Stimulated activated CD8-positive, alpha-beta memory T cell treated with anti-CD3 and anti-CD28 coated beads, Interleukin-2, amount 100 ng/mL, for 1 hour (primary cell): ENCODE measurements at places on chromosomes 6 and 20.

DNA sequence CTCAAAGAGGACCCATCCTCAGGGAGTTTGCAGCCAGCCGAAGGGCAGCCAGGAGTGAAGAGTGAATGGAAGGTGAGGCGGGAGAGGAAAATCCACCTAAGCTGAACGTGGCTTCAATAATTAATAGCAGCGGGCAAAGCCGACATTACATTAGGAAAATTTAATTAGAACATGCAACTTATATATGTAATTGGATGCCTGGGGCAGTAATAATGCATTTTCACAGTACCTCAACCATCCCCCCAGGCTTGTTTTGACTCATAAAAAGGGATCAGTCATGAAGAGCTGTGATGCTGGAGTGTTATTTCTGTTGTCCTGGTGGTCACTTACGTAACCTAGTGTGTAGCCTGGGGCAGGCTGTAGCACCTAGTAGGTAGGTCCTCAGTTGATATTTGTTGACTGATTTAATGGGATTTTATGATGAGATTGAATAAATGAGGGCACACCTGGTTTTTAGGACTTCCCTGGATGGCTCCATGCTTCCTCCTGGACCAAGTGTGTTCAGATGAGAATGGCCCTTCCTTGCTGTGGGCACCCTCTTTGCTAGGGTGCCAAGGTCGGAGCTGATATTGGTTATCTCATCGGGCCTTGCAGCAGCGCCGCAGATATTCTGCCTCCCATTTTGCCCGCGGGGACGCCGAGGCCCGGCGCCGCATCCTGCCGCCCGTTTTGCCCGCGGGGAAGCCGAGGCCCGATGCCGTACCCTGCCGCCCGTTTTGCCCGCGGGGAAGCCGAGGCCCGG is 128.8 kb downstream of the CDH26 start:
- no peak for DNase-seq

DNA sequence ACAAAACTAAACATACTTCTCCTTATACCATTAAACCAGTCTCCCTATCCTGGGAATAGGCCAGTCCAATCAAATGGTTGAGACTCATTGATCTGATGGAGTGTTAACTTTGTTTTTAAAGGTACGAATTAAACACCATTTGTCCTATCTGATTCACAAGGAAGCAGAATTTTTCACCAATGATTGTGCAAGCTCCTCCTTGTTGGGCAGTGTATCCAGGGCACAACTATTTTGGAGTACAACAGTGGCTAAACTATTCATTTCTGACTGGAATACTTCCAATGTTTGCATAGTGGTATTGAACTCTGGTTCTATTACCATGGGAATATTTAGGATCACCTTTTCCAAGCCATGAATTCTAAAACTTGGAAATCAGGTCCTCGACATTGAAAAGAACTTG is 5.4 kb upstream of the PPP1R3G start:
- DNase-seq = no peak

DNA sequence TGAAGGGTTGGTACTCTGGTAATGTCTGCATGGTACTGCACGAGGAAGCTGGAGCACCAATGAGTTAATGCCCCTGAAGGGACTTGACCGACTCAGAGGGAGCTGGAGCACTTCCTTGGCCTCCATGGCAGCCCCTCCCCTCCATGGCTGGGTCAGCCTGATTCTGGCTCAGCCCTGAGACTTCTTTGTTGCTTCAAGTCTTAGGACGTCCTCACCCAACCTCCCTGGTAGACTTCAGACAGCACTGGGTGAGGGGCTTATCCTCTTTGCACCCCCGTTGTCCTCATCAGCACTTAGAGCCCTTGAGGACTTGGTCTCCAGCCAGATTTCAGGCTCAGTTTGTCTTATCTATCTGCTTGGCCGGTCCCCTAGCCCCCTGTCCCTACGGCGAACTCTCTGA is 16.4 kb upstream of the TAGAP start:
- no peak for DNase-seq

DNA sequence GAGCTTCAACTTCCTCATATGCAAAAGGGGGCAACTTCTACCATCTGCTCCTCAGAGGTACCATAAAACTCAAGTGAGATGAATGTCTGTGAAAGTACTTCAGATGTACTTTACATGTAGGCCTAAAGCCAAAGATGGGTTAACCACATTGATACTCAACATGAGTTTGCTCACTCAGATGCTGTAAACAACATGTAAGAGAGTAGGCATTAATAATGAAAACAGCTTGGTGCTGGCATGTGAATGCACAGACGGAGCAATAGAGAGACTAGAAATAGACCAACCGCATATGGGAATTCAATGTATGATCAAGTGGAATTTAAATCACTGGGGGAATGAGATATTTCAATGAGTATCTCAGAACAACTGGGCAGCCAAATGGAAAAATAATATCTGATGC is 143.8 kb upstream of the CDYL start:
- DNase-seq = no peak

DNA sequence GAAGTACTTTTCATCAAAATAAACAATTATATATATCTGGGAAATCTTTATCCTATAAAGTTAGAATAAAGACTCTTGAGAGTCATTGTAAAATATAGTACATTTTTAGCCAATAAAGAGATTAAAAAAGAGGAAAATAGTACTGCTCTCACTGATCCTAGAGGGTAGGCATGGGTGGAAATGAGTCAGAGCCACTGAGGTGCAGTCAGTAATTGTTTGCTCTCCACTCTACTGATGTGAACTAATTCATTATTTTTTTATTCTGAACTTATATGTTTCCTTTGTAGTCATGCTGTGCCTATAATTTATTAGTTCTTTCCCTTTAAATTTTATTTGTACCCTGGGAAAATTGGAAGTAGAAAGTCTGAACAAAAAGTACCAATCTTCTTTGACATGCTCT is 1359.4 kb upstream of the GJE1 start:
- DNase-seq = no peak

DNA sequence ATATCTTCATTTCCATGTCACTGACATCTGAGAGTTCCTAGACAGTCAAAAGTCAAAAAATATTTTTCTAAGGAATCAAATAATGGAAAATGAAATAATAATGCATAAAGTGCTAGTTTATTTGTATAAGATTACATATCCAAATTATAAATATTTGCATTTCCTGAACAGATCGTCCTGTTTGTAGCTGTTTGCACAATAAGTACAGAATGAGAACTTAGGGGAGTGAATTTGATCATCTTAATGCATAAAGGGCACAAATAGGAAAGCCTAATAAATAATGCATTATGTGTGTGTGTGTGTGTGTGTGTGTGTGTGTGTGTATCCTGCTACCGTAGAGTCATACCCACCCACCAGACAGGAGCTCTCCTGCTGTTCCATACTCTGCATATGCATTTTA is 521.0 kb upstream of the EPHA7 start:
- no peak for DNase-seq

DNA sequence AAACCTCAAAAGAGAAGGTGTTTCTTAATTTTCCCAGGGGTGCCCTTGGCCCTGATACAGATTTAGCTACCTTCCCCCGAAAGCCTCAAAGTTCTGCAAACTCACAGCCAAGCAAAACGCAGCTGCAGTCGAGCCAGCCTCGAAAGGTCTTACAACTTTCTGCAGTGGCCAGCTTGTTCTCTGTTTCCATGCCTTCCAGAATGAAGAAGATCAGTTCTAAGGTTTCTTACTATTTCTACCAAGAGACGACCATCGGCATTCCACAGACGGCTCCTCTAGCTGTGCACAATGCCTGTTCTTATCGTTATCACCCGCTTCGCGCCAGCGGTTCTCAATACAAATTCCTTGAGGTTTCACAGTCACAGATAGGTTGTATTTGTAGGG is 28.5 kb upstream of the CCR6 start:
- DNase-seq = no peak

DNA sequence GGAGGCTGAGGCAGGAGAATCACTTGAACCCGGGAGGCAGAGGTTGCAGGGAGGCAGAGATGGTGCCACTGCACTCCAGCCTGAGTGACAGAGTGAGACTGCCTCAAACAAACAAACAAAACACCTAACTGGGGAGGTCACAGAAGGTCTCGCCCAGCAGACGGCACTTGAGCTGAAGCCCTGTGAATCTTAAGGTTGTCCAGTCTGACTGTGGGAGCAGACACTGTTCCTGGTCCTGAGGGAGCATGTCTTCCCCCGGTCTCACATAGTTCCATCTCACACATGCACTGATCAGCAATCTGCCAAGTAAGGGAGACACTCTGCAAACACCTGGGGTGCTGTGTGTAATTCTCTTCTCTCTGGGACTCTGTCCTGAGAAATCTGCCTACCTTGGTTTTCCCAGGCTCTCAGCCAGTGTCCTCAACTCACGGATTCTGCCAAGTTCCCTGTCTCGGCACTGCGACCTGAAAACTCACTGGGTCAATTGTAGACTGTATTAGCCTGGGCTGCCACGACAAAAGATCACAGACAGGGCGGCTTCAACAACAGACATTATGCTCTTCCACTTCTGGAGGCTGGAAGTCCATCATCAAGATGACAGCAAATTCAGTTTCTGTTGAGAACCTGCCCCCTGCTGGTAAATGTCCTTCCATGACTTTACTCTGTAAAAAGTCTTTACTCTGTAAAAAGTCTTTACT is 94.3 kb downstream of the JPH2 start:
- DNase-seq = no peak

GRCh38 chr20:6123649-6124014 is 802 bp upstream of the FERMT1 start:
- DNase-seq = no peak

GRCh38 chr6:127201321-127201720 is 65.3 kb upstream of the RNF146 start:
- no peak for DNase-seq

DNA sequence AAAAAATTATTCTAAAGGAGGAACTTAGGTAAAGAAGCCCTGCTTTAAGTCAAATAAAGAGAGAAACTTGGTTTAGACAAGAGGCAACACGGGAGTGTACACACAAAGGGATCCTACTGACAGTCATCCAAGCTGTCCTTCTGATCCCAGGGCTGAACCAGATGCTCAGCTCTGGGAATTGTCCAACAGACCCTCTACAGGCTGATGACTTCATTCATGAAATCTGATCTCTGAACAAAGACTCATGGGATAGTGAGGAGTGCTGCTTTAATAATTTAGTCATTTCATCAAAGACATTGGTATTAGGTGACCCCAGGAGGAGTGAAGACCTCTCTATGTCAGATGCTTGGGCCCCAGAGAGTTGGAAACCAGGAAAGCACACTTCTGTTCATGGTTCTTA is 65.6 kb upstream of the ARMH2 start:
- DNase-seq = no peak

- DNase-seq = no peak
These were observed 27.0 kb upstream of the PTGIS start for GRCh38 chr20:49594931-49595315.

GRCh38 chr6:165808021-165808420 is 145.0 kb upstream of the PDE10A start:
- DNase-seq = no peak

GRCh38 chr6:27672113-27672799 is 199.4 kb upstream of the ZNF184 start:
- DNase-seq = no peak
